ENCODE measurements at places on chromosomes 3 and 15.

GRCh38 chr3:133868186-133868585, 27.5 kb downstream of the RAB6B start:
- DNase-seq: no peak

DNA sequence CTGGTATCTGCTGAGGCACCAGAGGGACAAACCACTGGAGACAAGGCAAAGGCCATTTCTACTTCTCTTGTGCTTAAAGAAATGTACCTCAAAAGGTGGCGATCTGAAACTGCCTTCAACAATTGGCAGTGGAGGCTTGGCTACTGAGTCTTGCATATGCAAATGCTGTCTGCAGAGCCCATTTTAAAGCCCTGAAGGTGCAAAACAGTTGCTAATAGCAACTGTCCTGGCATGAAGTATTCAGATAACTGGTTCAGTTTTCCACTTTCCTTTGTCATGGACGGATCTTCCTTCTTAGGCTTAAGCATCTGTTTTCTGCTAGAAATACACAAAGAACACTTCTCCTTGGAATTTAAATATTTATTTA, 71.4 kb upstream of the PSMD6 start:
- DNase-seq: no peak

- no peak for DNase-seq
These were observed at the start of gene TMEM62 for GRCh38 chr15:43133430-43134156. TMEM62 (plus strand) TSS chr15:43133586; CDS start chr15:43133803, 217 bp downstream.

DNA sequence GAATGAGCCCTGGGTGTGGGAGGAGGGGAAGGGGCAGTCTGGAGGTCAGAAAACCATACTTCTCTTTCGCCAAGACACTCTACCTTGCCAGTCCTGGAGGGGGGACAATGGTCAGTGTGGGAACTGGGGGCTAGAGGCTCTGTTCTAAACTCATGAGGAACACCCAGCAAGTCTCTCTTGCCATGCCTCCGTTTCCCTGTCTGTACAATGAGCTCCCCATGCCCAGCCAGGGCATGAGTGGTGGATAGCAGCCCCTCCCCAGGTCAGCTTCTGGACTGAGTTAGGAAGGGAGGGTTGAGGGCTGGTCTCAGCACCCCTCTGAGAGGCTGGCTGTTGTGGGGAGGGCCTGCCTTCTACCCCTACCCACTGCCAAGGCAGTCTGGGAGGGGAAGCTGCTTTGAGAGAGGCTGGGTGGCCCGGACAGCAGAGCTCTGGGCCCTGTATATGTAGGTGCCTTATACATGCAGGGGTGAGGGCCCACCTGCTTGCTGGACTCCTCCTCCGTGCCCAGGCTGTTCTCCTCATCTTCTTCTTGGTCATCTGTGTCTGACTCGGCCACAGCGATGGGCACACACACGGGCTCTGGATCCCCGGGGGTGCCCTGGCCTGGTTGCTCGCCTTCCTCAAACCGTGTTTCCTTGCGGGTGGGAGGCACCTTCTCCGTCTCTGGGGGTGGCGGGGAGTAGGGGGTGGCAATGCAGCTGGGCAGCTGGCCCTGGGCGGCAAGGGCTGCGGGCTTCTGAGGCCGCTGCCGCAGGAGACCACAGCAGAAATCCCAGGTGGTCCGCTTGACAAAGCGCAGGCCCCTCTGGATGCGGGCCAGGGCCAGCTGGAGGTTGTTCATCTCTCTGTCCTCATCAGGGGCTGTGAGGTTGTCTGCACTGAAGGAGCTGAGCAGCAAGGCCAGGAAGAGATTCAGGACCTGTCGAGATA, 68.8 kb downstream of the SCN5A start:
- no peak for DNase-seq

- peak; percentile 33 for DNase-seq
These were observed 14.2 kb downstream of the RAB8B start for GRCh38 chr15:63203451-63204090.

DNA sequence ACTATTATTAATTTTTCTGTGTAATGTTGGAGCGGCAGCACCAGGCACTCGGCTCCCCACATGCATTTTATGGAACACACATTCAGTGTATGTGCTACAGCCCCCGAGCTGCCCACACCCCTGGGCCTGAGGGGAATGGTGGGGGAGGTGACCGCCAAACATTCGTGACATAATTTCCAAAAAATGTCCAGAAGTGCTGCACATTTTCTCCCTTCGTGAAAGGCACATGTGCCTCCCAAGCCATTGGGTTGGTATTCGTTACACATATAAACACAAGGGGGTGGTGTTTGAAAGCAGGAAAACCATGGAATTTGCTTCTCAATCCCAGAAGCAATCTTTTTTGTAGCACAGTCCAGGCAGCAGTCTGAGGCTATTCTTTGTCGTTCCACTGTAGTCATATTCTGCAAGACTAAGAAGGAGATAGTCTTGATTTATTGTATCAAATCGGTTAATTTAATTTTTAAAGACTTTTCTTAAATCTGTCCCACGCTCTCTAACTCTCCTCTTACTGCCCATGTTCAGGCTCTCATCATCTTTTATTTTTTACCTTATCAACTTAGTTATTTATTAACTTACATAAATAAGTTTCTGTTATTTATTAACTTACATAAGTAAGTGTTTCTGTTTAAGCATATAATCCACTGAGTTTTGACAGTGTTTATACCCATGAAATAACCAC, 39.2 kb upstream of the POLR2M start:
- peak; percentile 91 for DNase-seq

DNA sequence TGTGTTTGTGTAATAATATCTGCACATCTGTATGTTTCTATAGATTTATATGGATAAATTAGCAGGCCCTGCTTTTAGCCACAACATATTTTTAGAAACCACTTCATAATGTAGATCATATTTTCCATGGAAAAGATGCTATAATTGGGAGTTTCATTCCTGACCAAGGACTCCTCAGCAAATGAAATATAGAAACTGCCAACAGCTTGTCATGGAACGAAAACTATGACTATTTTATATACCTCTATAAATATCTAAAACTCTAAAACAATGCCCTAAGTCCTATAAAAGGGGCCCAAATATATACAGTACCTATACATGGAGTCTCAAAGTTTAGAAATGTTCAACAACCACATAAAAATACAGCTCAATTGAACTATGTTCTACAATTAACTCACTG, 27.9 kb downstream of the EID1 start:
- DNase-seq: no peak

DNA sequence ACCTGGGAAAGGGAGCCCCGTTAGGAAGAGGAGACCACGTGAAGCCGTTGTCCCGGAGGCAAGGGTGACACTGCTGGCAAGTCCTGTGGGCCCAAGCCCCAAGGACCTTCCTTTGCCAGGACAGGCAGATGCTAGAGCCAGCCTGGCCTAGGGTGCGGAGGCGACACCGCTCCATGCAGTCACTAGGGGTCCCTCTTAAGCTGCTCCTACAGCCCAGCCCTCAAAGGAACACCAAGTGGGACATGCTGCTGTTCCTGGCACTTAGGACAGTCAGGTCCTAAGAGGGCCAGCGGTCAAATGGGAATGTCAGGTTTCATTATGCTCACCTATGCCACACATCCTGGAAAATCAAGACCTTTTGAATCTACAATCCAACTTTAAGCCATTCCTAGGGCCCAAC, 59.7 kb downstream of the RPN1 start:
- DNase-seq: no peak

- DNase-seq: no peak
These were observed 736.4 kb downstream of the FHIT start for GRCh38 chr3:60514866-60515265.

- DNase-seq: no peak
These were observed 17.5 kb upstream of the CFAP100 start for GRCh38 chr3:126377211-126377610.

- no peak for DNase-seq
These were observed 95.3 kb downstream of the SUCLG2 start for GRCh38 chr3:67559029-67559605.

DNA sequence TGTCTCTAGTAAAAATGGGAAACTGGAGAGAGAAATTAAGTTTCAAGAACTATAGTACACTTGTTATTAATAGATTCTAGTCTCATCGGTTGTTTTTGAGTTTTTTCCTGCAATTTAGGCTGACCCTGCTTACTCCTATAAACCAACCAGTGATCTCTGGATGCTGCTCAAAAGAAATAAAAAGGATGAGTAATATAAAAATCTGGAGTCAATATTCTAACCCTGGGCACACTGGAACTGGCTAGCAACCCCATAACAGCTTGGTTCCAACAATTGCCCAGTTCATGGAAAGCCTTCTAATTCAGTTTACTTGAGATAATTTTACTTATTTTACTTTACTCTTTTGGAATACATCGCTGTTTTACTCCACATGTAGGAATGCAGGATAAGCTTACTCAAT, 211.6 kb downstream of the GBE1 start:
- DNase-seq: no peak

DNA sequence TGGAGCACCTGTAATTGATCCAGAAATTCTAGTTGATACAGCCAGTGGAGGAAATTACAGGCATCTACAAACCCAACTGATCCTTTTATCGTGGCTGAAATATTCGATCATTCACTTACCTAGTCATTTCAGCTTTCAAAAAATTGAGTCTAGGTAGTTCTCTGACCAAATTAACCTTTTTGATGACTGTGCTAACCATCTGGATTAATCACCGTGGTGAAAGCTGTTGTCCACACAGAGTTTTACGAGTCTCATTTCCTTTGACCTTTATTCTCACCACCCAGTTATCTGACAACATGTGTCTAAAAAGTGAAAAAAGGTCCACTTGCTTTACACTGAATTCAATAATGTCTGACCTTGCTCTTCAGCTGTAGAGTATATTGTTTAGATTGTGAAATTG, 354.3 kb downstream of the AGBL1 start:
- no peak for DNase-seq

- peak; percentile 26 for DNase-seq
These were observed at the start of gene DRD3 for GRCh38 chr3:114178770-114179368. DRD3 (minus strand) TSS chr3:114179052; CDS start chr3:114171992, 7,060 bp downstream.

GRCh38 chr3:133788024-133788423, 17.6 kb upstream of the SRPRB start:
- DNase-seq: no peak

- no peak for DNase-seq
These were observed 28.8 kb downstream of the LRRC2 start for GRCh38 chr3:46537316-46537715.

DNA sequence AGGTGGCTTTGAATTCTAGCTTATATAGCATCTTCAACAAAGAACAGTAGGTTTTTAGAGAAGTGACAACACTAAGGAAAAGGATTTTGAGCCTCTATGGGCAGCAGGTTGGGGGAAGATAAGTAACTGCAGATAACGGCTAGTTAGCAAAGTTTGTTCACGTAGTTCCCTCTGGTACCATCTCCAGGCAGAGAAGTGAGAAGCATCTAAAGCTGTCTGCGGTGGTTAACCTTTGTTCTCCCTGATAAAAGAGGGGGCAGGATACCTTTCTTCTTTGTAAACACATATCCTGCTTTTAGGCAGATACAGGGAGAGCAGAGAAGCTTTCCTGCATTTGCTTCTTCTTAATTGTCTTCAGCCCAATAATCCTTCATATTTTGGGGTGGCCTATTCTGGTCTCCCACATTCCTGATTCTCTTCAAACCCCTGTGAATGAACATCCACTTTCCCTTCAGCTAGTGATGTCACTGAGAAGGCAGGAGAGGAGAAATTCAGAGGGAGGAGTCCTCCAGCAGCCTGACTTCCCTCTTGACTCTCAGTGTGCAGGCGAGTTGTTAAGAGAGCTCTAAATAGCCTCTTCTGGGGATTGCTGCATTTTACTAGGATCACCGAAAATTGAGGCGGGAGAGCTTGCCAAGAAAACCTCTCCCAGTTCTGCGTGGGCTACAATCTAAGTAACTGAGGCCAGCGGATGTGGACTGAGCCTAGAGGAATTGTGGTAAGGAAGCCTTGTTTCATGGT, 393.7 kb upstream of the C2CD4B start:
- no peak for DNase-seq

GRCh38 chr3:172546628-172547214, 23.5 kb upstream of the TNFSF10 start:
- no peak for DNase-seq

DNA sequence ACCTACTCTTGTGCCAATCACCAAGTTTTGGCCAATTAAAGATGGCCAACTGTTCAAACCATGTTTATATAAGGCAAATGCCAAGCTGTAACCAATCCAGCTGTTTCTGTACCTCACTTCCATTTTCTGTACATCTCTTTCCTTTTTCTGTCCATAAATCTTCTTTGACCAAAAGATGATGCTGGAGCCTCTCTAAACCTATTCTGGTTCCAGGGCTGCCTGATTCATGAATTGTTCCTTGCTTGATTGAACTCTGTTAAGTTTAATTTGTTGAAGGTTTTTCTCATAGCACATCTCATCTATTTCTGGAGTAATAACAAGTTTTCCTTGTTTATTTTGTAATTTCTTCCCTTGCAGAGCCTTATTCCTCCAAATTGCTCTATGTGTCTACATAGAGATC, 115.3 kb upstream of the SMAD3 start:
- DNase-seq: no peak

GRCh38 chr15:58701376-58701775, 48.1 kb downstream of the ADAM10 start:
- DNase-seq: no peak

DNA sequence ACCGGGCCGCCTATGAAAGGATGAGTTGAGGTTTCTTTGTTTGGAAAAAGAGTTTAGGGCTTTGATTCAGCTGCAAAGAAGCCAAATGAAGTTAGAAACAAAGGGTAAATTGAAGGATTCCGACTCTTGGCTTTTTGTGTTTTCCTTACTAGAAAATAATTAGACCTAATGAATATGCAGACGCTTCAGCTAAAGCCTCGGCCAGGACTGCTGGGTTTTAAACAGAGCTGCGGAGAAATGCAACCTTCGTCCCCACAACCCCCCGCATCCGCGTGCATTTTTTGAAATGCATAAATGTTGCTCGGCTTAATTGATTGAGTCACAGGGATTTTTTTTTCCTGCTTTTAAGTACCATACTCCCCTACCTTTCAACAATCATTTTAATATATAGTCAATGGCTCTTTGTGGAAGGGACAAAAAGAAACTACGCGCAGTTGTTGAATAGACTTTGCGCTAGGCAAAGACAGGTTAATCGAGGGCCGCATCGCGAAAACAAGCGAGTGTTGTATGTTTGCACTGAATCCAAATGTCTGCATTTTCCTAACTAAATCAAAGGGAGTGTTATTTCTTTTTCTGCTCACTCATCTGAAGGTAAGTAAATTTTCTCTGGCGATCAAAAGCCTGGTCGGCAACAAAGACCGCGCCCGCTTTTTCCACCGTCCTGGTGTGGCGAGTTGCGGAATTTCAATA, 1.3 kb upstream of the ZIC4 start:
- no peak for DNase-seq

- no peak for DNase-seq
These were observed 616.4 kb upstream of the CBLB start for GRCh38 chr3:106485217-106485616.

GRCh38 chr3:32354362-32354778, 37.3 kb upstream of the CMTM7 start:
- no peak for DNase-seq

DNA sequence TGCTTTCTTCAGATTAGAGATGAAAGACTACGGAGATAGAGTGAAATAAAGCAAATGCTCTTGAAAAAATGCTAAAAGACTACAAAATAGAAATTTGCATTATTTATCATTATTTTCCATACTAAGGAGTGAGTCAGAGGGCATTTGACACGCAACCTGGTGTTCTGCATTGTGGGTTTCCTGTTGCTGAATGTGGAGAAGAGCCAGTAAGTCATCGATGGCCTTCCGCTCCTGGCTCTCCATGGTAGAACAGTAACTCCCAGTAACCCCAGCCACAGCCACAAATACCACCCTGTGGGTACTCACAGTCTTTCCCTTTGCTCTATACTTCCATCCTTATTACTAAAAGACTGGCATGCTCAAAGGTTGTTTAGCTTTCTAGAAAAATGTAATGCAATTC, 61.5 kb downstream of the CGGBP1 start:
- peak; percentile 30 for DNase-seq

- DNase-seq: no peak
These were observed 68.6 kb upstream of the TPRG1 start for GRCh38 chr3:189103208-189103607.

- no peak for DNase-seq
These were observed 10.4 kb upstream of the CX3CR1 start for GRCh38 chr3:39290255-39290654.
